Putamen (tissue), 1 donor: ENCODE measurements at places on chromosomes 7 and 10.
A peak's percentile ranks its signal among the peaks of the same experiment; 100 is the strongest.

DNA sequence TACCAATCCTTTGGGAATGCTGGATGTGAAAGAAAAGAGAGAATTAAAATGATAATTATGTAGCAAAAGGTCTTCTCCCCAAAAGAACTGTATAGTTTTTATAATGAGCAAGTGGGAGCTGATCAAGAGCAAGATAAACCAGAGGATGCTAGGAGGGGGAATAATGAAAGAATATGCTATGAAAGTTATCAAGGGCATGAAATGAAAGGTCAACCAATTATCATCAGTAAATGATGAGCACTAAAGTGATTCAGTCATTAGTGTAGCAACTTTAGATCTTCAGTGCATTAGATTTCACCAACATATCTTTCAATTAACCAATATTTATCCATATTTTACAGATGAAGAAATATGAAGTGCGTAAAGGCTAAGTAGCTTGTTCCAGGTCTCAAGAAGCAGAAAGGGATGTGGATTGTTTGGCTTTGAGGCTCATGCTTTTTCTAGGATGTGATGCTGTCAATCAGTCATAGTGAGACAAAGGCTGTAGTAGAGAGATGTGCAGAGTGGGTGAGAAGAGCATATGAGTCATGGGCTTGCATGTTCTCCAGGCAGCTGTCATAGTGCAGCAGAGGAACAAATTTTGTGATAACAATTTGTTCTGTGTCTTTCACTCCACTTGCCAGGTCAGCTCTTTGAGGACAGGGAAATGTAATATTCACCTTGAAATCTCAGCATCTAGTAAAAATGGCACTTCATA lies 5.7 kb upstream of the OR2F2 start:
- DNase-seq, result peak; percentile 59

DNA sequence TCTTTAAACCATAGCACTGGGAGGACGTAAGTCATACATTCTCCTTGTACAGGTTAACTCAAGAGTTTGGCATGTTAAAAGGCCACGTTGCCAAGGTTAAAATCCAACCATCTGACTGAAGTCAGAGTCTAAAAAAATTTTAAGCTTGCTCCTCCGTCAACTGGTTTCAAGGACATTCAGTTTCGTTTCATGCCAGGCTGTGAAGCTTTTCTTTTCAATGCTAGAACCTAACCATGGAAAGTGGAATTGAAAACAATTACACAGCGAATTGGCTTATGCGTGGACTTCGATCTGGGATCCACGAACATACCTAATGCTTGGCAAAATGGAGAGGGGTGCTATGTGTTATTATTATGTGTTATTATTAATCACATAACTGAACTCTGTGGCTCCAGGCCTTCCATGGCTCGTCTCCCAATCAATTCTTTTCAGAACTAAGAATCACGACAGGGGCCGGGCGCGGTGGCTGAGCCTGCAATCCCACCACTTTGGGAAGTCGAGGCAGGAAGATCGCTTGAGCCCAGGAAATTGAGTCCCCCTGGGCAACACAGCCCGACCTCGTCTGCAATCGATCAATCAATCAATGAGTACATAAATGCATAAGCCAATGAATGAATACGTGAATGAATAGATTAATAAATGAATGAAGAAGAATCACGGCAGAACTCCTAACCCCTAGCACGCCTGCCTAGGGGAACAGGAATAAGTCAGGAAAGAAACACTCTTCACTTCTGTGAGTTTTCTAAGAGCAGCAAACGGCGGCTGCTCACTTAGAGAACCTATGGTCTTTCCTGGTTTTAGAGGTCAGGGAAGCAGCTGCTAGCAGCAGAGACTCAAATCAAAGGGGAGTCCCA lies 733 bp upstream of the ARL5B start:
- DNase-seq, result peak; percentile 19

DNA sequence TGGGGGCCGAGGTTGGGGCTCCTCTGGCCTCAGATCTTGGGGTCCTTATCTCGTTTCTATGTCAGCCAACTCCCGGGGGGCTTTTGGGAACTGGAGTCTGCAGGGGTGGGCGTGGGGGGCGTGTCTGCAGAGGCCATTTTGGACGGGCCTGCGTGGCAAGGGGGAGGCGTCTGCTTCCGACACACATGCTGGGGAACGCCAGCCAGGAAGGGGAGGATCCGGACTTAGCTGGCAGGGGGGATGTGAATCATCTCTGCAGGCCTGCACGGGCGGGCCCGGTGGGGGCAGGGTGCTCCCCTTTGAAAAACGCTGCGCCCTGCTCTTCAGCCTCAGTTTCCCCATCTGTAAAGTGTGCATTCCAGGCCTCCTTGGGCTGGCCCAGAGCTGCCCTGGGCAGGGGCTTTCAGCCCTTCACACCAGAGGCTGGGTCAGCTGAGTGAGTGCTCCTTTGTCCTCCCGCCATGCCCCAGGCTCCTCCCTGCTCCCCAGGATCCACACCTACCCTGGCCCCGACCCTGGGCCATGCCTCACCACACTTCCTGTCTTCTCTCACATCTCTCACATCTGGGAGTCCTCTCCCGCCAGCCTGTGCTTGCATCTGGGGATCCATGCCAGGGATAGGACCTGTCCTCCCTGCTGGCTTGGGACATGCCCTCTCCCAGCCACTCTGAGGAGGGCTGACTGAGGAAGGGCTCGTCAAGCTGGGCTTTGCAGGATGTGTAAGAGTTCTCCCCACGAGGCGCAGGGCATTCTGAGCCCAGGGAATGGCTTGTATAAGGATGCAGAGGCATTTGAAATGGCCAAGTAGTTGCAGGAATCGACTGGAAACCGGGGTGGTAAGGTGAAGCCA lies 172.6 kb upstream of the TNRC18 start:
- peak; percentile 65 for DNase-seq

- DNase-seq, result no peak
These were observed 5.4 kb downstream of the SGPL1 start for GRCh38 chr10:70820976-70821750.

- no peak for DNase-seq
These were observed 17.0 kb upstream of the LIMK1 start for GRCh38 chr7:74066626-74067025.

DNA sequence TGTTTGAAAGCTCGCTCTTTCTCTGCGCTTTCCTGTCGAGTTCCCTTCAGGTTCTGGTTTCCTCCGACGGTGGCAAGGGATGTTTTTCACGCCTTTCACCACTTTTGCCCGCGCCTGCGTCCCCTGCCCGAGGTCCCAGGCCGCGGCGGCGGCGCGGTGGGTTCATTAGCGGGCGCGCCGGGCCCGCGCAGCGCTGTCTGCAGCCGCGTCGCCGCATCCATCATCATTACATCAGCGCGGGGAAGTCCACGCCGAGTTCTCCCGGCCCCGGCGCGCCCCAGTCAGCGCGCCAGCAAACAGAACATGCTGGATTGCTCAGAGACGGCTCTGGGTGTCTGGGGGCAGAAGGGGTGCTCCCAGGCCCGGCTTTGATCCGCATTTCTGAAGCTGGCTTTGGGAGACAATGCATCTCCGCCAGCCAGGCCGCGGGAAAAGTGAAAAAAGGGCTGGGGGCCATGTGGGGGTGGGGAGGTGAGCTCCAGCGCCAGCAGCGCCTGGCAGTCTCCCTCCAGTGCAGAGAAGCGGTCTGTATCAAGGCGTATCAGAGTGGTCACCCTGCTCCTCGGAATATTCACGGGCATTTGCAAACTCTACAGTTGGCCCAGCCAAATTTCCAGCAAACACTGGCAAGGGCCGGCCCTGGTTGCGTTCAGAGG lies 8.9 kb downstream of the GLI3 start:
- no peak for DNase-seq

DNA sequence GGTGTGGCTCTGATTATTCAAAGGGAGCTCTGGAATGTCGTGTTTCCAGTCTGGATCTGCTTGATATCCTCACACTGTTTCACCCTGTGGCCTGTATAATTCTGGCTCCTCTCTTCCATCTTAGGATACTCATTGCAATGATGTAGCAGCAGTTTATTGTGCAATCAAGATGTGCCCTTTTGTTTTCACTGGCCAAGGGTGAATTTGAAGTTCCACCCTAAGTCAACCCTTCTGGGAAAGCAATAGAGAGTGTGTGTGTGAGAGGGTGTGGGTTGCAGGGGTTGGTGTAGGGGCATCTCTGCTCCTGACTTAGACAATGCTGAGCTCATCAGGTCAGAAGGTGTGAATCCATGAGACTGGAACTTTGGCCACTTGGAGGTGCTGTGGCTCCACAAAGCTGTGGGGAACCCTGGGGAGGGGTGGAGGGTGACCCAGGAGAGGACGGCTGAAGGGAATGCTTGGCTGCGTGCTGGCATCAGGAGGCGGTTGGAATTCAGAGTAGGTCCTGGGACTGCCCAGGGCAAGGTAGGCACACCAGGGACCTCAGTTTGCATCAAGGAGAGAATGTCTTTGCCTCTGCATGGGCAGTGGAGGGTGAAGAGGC lies 118.0 kb upstream of the PRSS58 start:
- DNase-seq, result no peak

GRCh38 chr7:77439572-77439971 lies 23.4 kb upstream of the GSAP start:
- peak; percentile 74 for DNase-seq

GRCh38 chr7:65927489-65928448 lies 54.2 kb downstream of the GUSB start:
- no peak for DNase-seq

GRCh38 chr10:113893570-113893969 lies 39.1 kb downstream of the NHLRC2 start:
- no peak for DNase-seq

DNA sequence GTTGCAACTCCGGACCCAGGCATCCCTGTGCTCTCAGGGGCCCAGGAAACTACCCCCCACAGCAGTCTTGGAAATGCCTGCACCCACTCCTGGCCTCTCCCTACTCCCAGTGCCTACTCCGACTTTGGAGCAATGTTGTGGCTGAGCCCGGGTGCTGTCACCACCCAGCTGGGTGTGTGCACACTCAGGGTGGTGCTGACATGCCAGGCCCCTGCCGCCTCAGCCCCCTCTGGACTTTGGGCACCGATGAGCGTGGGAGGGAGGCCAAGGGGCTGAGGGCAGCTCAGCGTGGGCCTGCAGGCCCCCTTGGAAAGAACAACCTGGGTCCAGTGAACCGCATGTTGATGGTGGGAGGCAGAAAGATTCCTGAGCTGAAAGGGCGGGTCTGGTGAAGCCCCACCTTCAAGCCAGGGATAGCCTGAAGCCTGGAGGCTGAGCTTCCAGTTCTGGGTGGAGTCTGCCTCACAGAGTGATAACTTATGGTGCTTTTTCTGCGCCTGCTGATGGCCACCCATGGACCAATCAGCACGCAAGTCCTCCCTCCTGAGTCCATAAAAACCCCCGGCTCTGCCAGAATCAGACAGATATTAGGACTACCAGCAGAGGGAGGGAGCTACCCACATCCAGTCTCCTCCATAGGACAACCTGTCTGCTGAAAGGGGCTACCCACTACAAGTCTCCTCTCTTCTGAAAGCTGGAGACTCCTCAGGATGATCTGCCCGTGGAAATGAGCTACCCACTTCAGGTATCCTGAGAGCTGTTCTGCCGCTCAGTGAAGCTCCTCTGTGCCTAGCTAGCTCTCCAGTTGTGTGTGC lies 380.4 kb upstream of the SORCS1 start:
- no peak for DNase-seq

DNA sequence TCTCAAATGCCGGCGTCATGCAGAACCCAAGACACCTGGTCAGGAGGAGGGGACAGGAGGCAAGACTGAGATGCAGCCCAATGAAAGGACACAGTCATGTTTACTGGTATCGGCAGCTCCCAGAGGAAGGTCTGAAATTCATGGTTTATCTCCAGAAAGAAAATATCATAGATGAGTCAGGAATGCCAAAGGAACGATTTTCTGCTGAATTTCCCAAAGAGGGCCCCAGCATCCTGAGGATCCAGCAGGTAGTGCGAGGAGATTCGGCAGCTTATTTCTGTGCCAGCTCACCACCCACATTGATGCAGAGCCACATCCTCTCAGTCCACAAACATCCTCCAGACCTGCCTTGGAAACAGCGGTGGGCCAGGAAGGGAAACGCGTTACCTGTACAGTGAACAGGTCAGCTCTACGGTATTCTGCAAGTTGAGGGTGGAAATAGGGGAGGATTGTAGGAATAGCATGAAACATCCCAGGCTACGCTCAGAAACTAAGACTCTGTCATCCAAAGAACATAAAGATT lies 133.1 kb upstream of the PRSS1 start:
- DNase-seq, result no peak

DNA sequence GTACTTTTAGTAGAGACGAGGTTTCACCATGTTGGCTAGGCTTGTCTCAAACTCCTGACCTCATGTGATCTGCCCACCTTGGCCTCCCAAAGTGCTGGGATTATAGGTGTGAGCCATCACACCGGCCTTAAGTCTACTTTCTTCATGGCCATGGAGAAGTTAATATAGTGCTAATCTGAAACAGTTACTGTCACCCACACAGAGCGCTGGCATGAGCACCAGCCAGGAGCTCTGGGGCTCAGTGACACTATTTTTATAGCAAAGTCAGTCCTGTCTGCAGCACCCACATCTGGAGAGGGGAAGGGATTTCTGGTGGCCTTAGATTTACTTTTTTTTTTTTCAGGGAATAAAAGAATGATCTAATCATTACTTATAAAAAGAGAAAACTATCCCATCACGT lies 21.3 kb downstream of the DNAJC12 start:
- no peak for DNase-seq

GRCh38 chr7:45700556-45700955 lies 126.4 kb downstream of the ADCY1 start:
- no peak for DNase-seq

GRCh38 chr7:139231513-139232376 lies 708 bp downstream of the UBN2 start:
- peak; percentile 20 for DNase-seq

DNA sequence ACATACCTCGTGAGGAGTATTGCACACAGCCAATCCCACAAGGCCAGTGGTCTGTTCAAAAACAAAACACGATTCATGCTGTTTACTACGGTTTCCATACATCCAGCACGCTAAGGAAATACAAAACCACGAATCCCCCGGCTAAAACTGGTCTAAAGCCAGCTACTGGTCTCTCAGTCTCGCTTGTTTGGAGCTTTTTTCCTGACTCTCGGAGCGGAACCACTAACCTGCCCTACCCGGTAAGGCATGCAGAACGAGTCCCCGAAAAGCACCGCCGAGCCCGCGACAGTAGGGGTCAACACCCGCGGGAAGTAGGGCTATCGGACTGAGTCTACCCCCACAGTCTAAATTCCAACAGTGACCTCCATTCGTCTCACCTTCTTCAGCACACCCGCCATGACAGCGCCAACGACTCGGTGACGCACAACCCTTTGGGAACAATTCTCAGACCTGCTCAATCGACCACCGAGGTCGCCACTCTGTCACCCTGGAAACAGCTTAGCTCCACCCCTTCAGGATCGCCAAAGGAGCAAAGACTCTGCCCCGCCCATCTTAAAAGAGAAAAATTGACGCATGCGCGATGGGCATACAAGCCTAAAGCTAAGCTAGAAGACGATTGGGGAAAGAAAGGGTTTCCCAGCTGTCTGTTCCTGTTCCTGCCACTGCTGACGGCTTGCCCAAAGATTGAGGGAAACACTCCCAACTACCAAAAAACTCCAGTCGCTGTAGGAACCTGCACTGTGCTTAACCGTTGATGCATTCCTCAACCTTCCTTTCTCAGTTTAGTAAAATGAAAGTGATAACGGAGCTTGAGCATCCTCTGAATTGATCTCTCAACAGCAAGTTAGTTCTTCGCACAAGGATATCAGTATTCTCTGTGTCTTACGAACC lies at the start of gene NDUFA5:
TSS of gene NDUFA5 (minus strand) at position 421 of the 891 bp plus-strand sequence. CDS start at position 398, 23 bp downstream.
- DNase-seq, result peak; percentile 99
